ENCODE measurements at places on chromosomes 4 and X.
A peak's percentile ranks its signal among the peaks of the same experiment; 100 is the strongest.

DNA sequence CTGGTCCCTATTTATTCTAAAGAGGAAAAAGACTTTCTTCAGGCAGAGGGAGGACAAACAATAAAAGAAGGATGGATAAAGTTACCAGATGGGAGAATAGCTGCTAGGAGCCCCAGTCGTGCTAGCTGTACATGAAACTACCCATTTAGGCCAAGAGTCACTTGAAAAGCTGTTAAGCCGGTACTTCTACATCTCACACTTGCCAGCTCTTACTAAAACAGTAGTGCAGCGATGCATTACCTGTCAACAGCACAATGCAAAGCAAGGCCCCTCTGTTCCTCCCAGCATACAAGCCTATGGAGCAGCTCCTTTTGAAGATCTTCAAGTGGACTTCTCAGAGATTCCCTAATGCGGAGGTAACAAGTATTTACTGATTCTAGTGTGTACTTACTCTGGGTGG, 1138.8 kb downstream of the ARAP2 start:
- ATAC-seq, result no peak

- no peak for ATAC-seq
These were observed 5.8 kb upstream of the USO1 start for GRCh38 chr4:75718529-75718928.

GRCh38 chr4:15707363-15707715, 4.5 kb downstream of the BST1 start:
- no peak for ATAC-seq

GRCh38 chrX:48751343-48751742, 10.2 kb upstream of the GLOD5 start:
- ATAC-seq, result no peak

- ATAC-seq, result peak; percentile 69
These were observed 443.6 kb downstream of the IL15 start for GRCh38 chr4:142079959-142080358.

- no peak for ATAC-seq
These were observed 12.7 kb upstream of the CD38 start for GRCh38 chr4:15765391-15765790.

DNA sequence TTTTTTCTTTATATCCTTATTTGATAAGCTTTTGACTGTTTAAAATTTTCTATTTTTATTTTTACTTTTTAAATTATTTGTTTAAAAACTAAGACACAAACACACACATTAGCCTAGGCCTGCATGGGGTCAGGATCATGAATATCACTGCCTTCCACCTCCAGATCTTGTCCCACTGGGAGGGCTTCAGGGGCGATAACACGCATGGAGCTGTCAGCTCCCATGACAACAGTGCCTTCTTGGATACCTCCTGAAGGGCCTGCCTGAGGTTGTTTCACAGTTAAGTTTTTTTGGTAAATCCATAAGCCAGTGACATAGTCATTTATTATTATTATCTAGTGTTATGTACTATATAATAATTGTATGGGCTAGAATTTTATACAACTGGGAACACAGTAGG, 85.4 kb upstream of the FAT1 start:
- no peak for ATAC-seq

- no peak for ATAC-seq
These were observed 58.7 kb upstream of the GPR34 start for GRCh38 chrX:41630091-41630490.

GRCh38 chrX:145844886-145845285, 27.3 kb downstream of the SLITRK2 start:
- ATAC-seq, result no peak

- peak; percentile 69 for ATAC-seq
These were observed 8.1 kb downstream of the MBNL3 start for GRCh38 chrX:132480581-132481203.

GRCh38 chr4:8110071-8110986, 48.3 kb downstream of the ABLIM2 start:
- ATAC-seq, result no peak

DNA sequence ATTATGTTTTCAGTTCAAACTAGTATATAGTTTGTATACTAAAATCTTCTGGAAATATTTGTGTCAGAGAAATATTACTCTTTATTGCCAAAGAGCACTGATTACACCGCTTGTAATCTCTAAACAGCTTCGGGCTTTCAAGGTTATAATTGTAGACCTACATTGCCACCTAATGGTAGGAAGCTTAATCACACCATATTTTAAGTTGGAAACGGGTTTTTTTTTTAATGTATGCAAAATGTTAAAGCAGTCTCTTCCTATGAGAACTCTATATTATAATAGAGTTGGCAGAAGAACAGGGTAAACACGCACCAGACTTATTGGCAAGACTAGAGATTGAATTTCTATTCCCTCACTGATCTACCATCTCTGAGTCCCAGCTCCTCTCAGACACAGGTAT, 19.5 kb upstream of the NFXL1 start:
- ATAC-seq, result peak; percentile 36

- no peak for ATAC-seq
These were observed 40.5 kb downstream of the AGA start for GRCh38 chr4:177401658-177402273.

GRCh38 chr4:36325926-36326325, 44.5 kb downstream of the DTHD1 start:
- no peak for ATAC-seq
